ENCODE measurements at places on chromosomes 5 and 9.

GRCh38 chr5:6728011-6728794 is 15.0 kb downstream of the TENT4A start:
- DNase-seq, result no peak

DNA sequence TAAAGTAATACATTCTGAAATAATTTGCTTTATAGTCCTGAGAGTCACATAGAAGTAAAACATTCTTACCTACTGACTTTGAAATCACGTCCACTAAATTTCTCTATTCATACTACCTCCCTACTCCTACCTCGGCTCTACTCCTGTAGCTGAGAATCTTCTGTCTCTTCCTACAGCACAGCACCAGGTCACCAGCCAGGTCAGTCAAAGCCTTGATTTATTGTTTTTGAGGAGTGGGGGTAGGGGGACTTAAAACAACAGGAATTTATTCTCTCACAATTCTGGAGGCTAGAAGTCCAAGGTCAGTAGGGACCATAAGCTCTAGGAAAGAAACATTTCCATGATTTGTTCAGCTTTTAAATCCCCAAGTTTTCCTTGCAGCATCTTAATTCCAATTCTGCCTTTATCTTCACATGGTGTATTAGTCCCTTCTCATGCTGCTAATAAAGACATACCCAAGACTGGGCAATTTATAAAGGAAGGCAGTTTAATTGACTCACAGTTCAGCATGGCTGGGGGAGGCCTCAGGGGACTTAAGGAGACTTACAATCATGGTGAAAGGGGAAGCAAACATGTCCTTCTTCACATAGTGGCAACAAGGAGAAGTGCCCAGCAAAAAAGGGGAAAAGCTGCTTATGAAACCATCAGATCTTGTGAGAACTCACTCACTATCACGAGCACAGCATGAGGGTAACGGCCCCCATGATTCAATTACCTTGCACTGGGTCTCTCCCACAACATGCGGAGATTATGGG is 49.6 kb upstream of the CCNG1 start:
- DNase-seq, result no peak

DNA sequence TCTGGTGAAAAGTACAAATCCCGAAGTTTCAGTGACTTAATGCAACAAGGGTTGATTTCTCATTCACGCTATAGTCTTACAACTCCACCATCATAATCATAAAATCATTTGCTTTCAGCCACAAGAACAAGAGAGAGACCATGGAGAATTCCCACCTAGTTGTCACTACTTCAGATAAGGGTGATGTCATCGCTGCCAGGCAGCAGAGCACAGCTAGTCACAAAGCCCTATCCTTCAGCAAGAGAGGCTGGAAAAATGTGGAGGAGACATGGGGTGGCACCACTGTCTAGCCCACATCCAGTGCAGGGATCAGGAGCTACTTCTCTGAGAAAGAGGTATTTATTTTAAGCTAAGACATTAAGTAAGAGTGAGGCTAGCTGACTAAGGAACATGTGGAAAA is 356.1 kb downstream of the YTHDC2 start:
- no peak for DNase-seq

DNA sequence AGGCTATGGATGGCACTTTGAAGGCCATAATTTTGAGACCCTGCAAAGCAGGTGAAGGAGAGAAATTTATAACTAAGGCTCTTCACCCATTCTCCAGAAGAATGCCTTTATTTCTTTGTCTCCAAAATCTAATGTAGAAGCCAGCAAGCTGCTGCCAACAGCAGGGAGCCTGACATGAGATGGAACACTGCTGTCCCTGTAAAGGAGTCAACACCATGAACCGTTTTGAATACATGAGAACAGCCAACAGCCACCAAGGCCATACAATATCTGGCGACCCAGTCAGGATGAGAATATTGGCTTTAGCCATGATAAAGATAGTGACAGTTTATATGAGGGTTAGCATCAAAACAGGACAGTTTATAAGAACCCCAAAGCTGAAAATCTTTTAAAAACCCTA is 121.2 kb upstream of the LIFR start:
- no peak for DNase-seq

- DNase-seq, result no peak
These were observed 3.0 kb upstream of the UBE2R2 start for GRCh38 chr9:33813712-33814641.

DNA sequence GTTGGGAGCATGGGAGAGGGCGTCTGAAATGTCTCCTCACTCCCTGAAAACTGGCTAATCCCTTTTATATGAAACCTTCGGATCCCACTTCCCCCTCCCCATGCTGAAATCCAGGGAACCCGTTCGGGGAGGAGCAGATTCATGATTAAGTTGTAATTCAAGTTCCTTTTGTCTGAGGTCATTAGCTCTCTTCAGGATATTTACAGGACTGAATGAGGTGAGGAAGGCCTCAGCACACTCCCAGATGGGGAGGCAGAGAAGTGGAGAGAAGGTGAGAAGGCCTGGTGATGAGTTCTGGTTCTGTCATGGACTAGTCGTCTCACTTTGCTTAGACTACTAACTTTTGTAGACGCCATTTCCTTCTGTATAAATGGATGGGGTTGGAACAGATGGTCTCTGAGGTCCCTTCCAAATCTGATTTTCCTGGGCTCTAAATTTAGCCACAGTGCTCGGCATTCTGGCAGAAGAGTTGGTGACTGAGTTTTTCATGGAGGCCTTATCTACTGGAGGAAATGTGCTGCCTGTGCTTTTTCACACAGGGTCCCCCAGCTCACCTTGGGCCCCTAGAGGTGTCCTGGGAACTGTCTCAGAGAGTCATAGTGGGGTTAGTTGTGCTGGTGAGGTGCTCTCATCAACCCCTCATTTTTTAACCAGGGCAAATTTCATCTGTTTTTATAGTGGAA is 62.3 kb downstream of the PRDM6 start:
- no peak for DNase-seq

DNA sequence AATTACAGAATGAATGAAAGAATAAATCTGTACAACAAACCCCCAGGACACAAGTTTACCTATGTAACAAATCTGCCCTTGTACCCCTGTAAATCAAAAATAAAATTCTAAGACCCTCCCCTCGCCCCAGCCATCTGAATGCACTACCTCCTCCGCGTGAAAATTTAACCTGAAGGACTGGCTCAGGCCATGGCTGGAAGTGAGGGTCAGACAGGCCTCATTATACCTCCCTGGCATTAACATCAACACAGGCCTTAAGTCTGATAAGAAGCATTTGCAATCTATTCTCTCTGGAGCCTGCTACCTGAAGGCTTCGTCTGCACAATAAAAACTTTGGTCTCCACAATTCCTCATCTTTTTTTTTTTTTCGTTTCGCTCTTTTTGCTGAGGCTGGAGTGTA is 48.7 kb upstream of the TTC39B start:
- no peak for DNase-seq

DNA sequence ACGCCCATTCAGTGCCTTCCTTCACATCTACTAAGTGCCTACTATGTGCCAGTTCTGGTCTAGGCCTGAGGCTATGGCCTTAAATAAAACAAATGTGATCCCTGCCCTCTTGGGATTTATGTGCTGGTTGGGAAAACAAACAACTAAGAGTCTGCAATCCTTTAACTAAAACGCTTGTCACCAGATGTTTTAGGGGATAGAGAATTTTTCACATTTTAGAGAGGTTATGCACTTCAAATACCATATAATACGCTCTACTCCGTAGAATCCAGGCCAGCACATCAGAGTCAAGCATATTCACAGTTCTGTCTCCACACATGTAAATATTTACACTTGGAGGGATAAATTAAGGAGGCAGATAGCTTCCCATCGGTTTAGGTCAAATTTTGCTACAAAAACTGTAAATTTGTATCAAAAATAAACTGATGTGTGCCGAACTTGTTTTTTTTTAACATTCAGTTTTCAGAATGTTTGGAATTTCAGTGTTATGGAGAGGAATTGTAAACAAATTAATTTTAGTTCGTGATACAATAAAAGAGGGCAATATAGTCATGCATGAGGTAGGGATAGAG is 22.0 kb upstream of the ADRA1B start:
- DNase-seq, result no peak

- DNase-seq, result no peak
These were observed 24.8 kb downstream of the IL6ST start for GRCh38 chr5:55969956-55970355.

DNA sequence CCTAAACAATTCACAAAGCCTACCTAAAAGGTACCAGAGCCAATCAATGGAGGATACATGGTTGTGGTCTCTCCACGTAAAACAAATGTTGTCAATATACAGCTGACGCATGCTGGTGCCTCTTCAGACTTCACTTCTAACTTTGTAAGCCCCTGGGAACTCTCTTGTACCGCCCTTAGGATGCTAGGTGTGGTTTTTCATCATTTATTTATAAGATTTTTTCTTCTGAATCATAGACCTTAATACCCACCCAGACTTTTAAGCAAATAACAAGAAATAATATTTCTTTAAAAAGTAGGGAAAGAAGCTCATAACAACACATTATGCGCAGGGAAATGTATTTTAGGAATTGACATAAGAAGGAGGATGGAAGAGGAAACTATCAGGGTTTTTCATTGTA is 33.0 kb downstream of the SSBP2 start:
- no peak for DNase-seq

DNA sequence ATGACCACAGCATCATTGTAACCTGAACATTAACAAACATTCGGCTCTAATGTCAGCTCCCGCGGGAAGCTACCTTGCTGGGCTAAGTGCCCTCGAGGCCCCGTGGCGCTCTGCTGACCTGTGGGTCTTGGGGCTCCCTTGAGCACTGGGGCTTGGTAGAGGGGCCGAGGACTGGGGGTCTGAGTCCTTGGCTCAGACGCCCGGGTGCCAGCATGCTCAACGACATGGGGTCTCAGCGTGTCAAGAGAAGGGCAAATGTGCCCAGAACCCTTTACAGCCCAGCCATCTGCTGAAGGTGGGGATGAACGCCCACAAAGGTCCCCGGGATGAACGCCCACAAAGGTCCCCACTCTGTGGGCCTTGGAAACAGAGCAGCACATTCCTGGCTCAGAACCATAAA is 39.7 kb upstream of the SARDH start:
- DNase-seq, result no peak

GRCh38 chr5:23257656-23258055 is 249.8 kb upstream of the PRDM9 start:
- DNase-seq, result no peak

GRCh38 chr9:113502427-113503034 is 39.0 kb downstream of the RGS3 start:
- DNase-seq, result no peak

GRCh38 chr9:13386316-13386715 is 106.8 kb upstream of the MPDZ start:
- no peak for DNase-seq

- no peak for DNase-seq
These were observed 125.8 kb upstream of the ZNF366 start for GRCh38 chr5:72633041-72633445.

- DNase-seq, result no peak
These were observed 2.0 kb downstream of the PDLIM7 start for GRCh38 chr5:177495243-177496060.

DNA sequence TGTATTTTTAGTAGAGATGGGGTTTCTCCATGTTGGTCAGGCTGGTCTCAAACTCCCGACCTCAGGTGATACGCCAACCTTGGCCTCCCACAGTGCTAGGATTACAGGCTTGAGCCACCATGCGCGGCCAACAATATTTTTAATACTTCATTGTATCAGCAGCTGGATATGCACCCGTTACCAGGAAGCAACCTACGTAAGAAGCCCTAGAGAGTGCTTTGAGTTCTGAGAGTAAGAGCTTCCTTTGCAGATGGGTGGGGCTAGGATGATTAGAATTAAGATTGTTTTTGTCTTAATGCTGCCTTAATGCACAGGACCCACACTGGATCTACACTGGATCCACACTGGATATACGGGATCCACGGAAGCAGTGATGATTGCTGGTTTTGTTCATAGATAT is 123.9 kb upstream of the ABCA1 start:
- DNase-seq, result no peak

GRCh38 chr5:136192526-136193321 is at the start of gene SMIM32:
SMIM32 (minus strand) TSS chr5:136193162; CDS start chr5:136192524, 638 bp downstream.
- DNase-seq, result no peak

DNA sequence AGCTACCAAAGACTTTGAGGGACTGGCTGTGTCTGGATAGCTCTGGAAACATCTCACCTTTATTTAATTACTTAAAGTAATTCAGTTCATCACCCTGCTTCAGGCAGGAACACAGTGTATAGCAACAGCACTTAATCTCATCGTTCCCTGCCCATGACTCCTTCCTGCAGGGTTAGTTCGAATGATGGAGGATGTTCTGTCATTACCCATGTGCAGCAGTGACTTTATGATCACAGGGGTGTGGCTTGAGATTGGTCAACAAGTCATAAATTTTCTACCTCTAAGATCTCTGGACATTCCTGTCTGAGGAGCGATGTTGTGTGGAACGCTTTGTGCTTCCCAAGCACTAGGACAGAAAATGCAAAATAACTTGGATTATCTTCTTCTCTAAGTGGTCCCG is 37.1 kb upstream of the PRUNE2 start:
- no peak for DNase-seq

GRCh38 chr9:132046456-132046855 is 33.2 kb downstream of the MED27 start:
- no peak for DNase-seq

DNA sequence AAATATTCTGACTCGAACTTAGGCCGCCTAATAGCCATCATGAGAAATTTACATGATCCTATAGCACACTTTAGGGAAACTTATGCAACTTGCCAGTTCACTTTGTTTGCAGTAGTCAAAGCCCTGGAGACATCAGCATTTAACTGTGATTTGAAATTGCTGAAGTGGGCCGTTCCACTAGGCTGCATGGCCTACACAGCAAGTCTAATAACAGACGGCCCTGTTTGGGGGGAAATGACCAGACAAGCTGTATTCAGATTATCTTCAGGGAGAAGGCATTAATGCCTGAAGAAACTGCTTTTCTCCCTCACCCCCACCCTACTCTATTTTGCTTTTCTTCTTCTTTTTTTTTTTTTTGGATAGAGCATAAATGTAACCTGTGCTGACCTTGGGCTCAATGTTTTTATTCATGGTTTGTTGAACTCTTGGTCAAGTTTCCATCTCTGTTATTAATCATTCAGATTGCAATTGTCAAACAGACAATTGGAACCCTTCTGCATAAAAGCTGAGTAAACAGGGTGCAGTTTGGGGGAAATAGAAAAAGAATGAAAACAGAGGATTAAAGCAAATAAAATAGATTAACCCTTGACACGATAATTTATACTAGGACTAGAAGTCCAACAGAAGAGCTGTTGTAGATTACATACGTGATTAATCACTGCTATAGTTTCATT is 1928.2 kb upstream of the WWC1 start:
- DNase-seq, result no peak

GRCh38 chr9:105055917-105056316 is 128.0 kb upstream of the ABCA1 start:
- no peak for DNase-seq

GRCh38 chr5:14721990-14722656 is 57.6 kb downstream of the OTULIN start:
- DNase-seq, result no peak

- DNase-seq, result no peak
These were observed 9.6 kb downstream of the LMX1B start for GRCh38 chr9:126623314-126623666.

- no peak for DNase-seq
These were observed 2.8 kb downstream of the PDLIM7 start for GRCh38 chr5:177494346-177495195.

GRCh38 chr9:77271023-77271690 is 93.8 kb downstream of the VPS13A start:
- DNase-seq, result no peak

- DNase-seq, result no peak
These were observed 79.5 kb downstream of the PRRT1B start for GRCh38 chr9:131624636-131625507.
